ENCODE measurements at places on chromosomes 7 and 10.

- DNase-seq = no peak
Observed at GRCh38 chr10:31721096-31721495, 207.5 kb downstream of the ARHGAP12 start.

- DNase-seq = no peak
Observed at GRCh38 chr7:19112274-19113001, 5.0 kb downstream of the TWIST1 start.

DNA sequence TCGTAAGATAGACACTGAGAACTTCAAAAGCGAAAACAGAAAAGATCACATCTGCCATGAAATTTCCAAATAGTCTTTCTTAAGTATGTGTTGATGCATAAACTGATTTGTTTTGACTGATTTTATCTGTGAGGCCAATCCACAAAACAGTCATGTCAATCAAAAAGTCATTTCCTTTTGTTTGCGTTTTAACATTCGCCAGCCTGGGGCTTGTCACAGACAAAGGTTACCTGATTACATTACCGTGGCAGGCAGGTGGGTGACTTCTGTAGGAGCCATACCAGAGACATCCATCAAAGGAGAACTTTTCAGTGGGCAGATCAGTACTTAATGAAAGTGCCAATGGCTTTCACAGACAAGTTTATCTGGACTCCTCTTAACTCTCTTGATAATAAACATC lies 45.5 kb upstream of the BET1 start:
- DNase-seq = no peak

- DNase-seq = peak; percentile 43
Observed at GRCh38 chr7:150379441-150380379, 580 bp downstream of the ZNF775 start.

GRCh38 chr7:121832347-121832746 lies 40.6 kb upstream of the PTPRZ1 start:
- peak; percentile 55 for DNase-seq

DNA sequence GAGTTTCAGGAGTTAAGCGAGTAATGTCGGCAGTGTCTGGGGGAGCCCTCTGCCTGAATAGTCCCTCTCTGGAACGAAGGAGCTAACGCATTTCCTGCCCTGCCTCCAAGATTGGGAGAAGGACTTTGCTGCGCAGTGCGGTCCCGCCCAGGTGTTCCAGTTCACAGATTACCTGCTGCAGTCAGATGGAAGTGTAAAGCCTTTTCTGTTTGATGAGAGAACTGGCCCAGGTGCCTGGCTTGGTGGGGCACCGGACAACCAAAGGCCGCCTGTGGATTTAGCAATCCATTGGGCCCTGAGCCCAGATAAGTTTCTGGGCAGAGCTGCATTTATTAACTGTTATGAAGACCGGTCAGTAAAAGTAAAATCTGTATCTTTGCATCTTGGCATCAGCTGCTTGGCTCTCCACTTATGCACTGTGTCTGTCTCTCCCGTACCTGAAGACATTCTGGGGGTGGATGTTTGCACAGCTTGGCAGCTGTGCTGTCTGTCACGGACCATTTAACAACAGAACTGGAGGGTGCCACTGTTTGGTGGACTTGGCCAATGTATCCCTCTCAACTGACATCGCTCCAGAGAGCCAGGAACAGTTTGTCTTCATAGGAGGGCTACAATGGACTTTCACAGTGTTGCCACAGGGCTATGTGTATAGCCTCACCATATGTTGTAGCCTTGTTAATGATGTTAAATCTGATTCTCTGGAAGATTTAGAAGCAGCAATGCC lies 654.7 kb upstream of the ZWINT start:
- DNase-seq = peak; percentile 21

DNA sequence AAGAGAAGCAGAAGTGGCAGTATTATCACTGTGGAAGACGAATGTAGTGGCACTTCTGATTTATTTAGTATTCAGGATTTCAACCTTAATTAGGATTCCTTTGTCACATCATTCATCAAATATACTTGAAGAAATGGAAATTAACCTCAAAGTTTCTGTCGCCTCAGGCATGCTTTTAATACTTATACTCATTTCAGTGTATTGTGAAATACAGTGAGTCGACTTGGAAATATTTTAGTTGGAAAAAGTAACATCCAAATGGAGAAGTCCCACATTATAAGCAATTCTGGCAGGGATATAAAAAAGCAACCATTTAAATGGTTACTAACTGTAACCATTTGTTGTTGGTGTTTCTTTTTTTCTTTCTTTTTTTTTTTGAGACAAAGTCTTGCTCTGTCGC lies 648.8 kb downstream of the ARL4A start:
- no peak for DNase-seq

GRCh38 chr7:26227987-26228386 lies 26.4 kb downstream of the CBX3 start:
- no peak for DNase-seq

DNA sequence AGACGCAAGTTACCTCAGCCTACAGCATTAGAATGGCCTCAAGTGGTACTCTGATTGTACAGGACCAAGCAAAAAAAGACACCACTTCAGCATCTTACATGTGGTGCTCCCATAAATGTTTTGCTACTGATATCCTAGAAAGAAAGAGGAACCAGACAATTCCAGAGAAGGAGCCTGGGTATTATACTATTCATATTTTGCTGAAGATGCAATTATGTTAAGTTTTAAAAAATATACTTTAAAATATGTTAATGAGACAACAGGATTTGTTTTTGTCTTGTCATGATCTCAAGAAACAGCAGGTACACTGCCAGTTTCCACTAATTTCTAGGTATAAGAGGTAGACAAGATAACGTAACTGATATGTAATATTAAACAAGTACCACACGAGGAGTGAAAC lies 92.6 kb downstream of the JMJD1C start:
- DNase-seq = no peak

DNA sequence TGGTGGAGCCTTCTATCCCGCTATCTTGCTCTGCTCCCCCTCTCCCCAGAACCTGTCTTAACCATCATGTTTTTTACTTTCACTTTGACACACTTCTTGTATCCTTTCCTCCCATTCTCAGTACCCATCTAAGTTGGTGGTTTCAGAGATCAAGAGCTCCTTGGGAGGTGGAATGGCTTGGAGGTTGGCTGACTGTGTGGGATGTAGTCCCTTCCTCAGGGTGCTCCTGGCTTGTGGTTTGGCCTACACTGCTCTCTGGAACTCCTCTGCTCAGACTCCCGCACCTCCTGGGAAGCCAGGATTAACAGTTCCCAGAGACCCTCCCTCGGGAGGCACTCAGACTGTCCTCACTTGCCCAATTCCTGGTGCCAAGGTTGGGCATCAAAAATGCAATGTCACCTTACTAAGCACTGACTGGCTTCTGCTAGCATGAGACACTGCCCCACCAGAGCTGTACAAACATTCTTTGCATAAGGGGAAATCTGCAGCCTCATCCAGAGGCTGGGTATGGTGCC lies 93.1 kb upstream of the NAMPT start:
- DNase-seq = no peak

DNA sequence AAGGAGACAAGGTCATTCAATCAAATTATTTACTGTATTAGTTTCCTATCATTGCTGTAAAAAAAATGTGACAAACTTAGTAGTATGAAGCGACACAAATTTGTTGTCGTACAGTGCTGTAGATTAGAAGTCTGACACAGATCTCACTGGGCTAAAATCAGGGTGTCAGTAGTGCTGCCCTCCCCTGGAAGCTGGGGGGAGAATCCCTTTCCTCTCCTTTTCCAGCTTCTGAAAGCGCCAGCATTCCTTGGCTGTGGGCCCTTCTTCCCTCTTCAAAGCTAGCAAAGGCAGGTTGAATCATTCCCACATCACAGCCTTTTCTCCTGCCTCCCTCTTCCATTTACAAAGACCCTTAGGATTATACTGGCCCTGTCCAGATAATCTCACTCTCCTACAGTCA lies 28.0 kb downstream of the VPS41 start:
- DNase-seq = peak; percentile 31

DNA sequence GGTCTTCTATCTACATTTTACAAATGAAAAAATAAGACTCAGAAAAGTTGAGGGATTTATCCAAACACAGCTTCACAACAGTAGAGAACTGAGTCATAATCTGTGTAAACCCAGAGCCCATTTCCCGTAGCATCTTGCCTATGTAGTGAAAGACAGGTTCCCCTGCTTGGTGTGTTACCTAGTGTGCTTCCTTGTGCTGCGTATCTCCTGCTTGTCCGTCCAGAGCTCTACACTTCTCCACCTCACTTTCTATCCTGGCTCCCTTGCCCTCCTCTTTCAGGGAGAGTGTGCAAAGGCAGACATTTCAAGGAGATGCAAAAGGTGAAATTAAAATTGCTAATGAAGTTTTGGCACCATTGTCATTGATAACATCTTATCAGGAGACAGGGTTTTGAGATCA lies 1.4 kb upstream of the ASNS start:
- DNase-seq = no peak

- DNase-seq = peak; percentile 20
Observed at GRCh38 chr7:31028417-31028992, 23.6 kb upstream of the ADCYAP1R1 start.

DNA sequence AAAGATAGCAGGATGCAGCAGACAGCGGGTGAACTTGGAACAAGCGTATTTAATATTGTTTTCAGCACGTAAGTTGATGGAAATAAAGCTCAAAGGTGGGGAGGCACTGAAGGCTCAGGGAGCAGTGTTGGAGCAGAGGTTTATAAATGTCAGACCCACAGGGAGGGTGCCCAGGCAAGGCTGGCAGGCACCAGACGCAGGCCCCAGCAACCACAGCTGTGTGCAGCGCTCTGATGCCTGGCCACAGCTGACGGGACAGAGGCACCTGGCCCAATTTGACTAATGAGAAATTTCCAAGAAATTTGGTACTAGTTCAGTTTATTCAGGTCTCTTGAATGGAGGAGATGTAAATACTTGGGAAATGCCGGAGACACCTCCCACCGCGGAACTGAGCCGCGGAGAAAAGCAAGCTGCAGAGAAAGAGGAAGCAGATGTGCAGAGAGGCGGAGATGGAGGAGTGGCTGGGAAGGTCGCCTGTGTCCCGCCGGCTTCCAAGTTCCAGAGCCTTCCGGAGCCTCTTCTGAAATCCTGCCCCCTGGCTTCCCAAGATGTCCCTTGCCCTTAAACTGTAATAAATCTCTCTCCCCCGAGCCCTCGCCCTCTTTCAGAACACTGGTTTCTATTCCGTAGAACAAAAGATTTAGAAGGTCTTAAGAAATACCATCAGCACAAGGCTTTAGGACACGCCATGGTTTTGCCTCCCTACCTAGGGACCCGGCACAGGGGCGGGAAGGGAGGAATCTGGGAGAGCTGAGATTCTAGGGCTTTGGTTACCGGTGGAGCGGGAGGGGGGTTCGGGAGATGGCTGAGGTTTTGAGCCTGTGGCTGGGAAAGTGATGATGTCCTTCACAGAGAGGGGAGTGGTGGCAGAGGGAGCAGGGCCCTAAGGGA lies 38.4 kb upstream of the PLXNA4 start:
- peak; percentile 12 for DNase-seq

DNA sequence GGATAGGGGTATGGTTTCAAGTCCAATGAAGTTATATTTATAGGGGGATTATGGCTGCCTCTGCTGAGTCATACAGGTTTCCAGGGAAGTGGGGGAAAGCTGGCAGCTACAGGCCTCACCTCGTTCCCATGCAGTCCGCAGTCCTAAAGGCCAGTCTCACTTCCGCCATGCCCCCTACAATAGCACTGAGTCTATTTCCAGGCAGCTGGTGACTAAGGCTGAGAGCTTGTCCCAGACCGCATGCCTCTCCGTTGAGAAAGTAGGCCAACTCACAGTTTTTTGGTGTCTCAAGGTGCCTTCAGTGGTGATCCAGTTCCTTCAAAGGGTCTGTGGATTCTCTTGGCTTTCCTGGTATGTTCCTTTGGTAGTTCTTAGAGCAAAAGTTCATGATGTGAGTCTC lies 203.9 kb upstream of the GLI3 start:
- DNase-seq = no peak

DNA sequence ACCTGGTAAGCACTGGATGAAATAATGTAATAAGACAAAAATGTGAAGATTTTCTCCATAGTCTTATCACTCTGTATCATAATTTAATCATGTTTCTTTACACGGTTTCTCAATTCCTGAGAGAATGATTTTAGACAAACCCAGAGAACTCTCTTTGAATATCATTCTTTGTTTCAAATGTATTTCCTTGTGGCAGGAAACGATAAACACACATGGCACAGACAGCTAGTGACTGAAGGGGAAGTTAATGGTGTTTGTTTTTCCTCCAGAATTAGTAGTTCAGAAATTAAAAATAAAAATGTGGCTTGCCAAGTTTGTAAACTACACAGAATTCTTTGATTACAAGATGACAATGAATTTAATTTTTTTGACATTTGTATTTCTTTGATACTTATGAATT lies 163.7 kb upstream of the PRPS1L1 start:
- DNase-seq = no peak

GRCh38 chr7:155198901-155199845 lies 98.5 kb upstream of the INSIG1 start:
- DNase-seq = no peak

- DNase-seq = no peak
Observed at GRCh38 chr10:13839430-13839990, 252.7 kb downstream of the PRPF18 start.

DNA sequence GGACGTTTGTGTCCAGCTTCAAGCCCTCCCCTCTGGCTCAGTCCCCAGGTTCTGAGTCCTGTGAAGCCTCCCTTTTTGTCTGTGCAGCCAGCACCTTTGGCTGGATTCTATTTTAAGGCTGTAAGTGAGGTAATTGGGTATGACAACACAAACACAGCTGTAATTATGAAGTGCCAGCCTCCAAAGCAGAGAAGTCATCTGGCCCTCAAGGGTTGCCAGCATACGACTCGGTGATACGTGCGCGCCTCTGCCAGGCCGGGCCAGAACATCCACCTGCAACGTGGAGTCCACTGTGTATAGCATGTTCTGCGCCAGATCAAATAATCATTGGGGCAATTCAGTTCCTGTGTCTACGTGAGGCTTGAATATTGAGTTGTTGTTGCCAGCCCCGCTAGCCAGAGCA lies 6.7 kb upstream of the FAM180A start:
- no peak for DNase-seq

- DNase-seq = no peak
Observed at GRCh38 chr10:116590590-116591444, at the start of gene PNLIPRP1. TSS of gene PNLIPRP1 (plus strand) at chr10:116590959. CDS start at chr10:116591130, 171 bp downstream.

- DNase-seq = no peak
Observed at GRCh38 chr10:30742471-30742870, 112.9 kb upstream of the LYZL2 start.

- no peak for DNase-seq
Observed at GRCh38 chr10:80191589-80192270, 13.6 kb downstream of the ANXA11 start.

- DNase-seq = no peak
Observed at GRCh38 chr10:127762925-127763324, 25.9 kb downstream of the FOXI2 start.

Measured in pons (tissue), 1 donor.